NCI-H446 (cell line): ENCODE measurements at places on chromosomes 2 and 18.

DNA sequence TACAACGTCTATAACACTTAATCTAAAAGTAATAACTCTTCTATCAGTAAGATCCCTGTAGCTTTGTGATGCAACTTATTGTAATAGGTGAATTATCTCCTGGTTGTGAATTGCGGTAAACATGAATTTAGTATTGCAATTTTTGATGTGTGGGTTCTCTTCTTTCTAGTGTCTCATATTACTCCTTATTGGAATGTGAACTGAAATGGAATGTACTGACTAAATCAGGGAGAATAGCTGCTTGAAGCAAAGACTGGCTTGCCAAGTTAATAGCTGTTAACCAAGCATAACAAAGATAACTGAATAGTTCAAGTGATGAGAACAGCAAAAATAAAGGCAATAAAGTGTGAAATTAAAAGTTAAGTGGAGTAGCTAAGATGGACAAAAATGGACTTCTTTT lies 60.5 kb upstream of the TFPI start:
- DNase-seq = no peak

- no peak for DNase-seq
Measured at GRCh38 chr18:65827444-65827843, 76.6 kb downstream of the CDH7 start.

- DNase-seq = no peak
Measured at GRCh38 chr2:58313926-58314325, 72.8 kb upstream of the FANCL start.

DNA sequence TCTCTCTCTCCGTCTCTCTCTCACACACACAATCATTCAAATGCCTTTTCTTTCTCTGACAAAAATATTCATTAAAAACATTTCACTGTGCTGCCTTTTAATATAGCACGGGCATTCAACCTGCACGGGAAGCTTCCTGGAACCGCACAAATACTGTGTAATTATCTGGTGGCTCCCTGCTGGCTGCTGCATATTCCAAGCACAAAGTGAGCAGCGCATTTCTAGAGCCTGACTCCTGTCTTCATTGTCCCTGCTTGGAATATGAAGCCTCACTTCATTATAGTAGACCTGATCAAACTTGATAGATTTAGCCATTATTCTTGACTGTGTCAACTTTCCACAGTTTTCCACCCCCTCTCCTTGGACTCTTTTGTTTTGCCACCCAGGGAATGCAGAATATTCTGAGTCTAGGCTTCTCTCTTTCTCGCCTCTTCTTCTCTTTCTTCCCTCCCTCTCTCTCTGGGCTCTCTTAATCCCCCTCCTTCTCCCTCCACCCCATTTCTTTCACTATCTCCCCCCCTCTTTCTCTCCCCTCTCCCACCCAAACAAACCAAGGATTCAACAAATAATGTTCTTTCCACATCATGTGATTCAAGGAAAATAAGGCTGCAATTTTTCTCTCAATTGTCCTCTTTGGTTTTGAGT lies 672.1 kb upstream of the FANCL start:
- DNase-seq = no peak

GRCh38 chr2:176111846-176112374 lies 4.7 kb upstream of the HOXD10 start:
- DNase-seq = no peak

- DNase-seq = no peak
Measured at GRCh38 chr2:36680012-36680411, 16.5 kb upstream of the VIT start.

DNA sequence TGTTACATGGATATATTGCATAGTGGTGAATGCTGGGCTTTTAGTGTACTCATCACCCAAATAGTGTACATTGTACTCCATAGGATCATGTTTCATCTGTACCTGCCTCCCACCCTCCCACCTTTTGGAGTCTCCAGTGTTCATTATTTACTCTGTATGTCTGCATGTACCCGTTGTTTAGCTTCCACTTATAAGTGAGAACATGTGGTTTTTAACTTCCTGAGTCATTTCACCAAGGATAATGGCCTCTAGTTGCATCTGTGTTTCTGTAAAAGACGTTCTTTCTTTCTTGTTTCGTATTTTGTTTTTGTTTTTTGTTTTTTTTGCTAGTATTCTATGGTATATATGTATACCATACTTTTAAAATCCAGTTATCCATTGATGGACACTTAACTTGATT lies 107.5 kb downstream of the MSTN start:
- no peak for DNase-seq

DNA sequence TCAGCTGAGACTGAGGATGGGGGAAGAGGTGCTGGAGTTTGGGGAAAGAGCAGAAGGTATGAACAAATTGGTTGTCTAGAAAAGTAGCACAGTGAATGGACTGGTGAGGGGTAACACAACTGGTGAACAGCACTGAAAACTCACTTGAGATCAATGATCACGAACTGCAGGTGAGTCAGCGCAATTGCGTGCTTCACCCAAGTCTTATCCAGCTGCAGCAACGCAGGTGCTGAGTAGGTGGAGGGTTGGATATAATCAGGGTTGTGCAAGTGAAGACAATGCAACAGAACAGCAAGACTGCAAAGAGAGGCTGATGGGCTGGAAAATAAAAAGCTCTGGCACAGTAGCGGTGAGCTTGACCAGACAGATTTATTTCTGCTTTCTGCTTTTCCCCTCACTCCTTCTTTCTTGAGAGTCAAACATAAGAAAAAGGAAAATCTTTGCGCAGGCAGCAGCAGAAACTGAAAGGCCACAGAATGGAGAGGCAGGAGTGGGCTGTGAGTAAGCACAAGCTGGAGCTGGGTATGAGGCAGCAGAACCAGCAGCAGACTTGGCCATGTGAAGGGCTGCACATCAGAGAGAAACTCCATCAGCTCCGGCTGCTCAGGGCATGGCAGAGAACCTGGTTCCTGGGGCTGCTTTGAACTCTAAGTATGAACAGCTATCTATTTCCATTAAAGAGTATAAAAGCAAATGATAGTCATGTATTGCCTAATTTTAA lies 99.4 kb upstream of the ARL5A start:
- DNase-seq = no peak

DNA sequence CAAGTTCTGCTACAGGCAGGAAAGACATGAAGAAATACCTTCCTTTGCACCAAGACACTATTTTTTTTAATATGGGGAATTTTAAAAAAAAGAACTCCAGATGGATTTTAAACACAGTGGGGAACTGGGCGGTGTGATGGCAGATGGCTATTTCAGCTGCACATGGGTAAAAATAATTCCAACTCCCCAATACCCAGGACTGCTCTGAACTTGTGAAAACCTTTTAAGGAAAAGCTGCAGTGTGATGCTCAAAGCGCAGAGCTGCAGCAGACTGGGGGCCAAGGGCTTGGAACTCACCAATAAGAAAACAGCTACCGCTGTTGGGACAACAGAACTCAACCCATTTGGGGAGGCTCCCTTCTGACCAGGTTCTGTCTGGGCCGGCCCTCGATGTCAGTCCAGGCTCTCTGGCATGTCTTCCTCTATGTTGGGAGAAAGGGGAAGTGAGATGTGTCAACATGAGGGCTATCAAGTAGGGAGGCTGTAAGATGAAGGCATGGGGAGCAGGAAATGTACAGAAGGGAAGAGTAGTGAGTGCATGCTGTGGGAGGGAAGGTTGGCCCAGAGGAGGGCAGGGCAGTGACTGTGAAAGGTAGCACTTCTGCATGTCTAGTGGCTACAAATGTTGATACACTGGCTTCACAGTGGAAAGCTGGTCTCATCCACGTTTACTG lies 64.0 kb upstream of the SLC14A2 start:
- no peak for DNase-seq

- DNase-seq = no peak
Measured at GRCh38 chr2:31275976-31276375, 42.0 kb downstream of the EHD3 start.

DNA sequence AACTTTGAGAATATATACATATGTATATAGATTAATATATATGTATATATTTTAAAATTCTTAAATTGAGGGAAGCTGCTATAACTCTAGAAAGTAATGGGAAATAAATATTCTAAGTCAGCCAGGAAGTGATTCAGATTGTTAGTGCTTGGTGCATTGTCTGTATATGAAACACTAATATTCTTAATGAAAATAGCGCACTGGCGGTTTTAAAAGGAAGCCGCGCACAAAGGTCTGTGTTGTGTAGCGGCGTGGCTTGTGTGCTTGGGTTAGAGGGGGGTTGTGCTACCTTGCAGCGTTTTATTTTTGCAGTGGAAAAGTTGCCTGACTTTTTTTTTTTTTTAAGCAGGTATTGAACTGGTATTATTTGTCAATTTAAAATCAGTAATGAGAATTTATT lies 11.3 kb downstream of the TSHZ1 start:
- DNase-seq = no peak

GRCh38 chr2:172922815-172923214 lies 152.8 kb upstream of the MAP3K20 start:
- no peak for DNase-seq

DNA sequence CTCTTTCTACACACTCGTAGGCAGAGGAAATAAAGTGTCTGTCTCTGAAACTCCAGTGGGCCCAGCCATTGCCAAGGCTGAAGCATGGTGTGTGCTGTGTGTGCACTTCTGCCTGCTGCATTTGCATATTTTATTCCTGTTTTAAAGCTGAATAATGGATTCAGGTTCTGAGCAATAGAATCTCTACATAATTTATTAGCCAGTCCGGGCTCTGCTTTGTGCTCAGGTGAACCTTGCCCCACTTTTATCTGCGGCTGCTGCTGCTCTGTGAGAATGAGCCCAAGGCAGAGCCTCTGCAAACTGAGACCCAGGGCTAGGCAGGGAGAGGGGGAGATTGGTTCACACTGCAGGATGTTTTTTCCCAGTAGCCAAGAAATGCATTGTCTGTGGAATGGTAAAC lies 64.6 kb upstream of the SH3BP4 start:
- DNase-seq = no peak

DNA sequence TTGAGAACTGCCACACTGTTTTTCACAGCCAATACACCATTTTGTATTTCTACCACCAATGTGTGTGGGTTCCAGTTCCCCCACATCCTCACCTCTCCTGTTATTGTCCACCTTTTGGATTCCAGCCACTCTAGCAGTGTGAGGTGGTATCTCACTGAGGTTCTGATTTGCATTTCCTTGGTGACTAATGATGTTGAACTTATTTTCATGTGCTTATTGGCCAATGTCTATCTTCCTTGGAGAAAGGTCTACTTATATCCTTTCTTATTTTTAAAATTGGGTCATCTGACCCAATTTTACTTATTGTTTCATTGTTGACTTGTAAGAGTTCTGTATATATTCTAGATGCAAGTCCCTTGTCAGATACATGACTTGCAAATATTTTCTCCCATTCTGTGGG lies 9.1 kb upstream of the HPCAL1 start:
- DNase-seq = no peak

- DNase-seq = no peak
Measured at GRCh38 chr2:240920783-240921231, 14.7 kb downstream of the CROCC2 start.

DNA sequence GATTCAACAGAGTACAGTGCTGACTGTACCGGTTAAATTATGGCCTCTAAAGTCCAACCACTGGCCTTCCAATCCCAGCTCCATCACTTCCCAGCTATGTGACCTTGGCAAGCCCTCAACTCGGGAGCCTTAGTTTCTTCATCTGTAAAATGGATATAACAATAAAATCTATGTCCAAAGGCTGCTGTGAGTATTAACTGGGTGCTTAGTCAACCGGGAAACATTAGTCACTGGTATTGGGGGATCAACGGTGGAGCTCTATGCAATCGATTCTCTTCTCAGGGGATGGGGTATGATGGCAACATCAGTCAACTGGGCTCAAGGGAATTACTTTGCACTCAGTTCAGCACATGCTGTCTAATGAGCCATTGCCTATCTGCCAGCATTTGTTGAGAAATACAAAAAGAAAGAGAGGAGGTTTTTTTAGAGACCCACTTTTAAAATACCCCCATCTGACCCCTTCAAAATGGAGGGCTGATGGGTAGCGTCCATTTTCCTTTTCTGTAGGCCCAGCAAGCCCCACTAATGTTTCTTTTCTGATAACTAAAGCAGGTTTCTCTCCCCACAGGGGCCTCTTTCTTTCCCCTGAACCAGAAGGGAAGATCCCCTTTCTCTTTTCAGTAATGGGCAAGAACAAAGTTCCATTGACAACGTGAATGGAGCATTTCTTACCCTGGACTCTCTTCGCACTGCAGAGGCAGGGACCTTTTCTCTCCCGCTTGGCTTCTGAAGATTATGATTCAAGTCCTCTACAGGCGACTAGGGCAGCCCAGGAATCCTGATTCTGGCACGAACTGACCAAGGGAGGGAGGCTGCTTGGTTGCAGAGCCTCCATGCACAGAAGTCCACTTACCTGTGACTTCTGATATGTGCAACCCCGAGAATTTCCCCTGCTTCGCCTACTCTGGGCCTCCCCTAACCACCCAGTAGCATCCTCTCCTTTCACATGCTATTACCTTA lies 8.7 kb upstream of the AGFG1 start:
- DNase-seq = no peak

DNA sequence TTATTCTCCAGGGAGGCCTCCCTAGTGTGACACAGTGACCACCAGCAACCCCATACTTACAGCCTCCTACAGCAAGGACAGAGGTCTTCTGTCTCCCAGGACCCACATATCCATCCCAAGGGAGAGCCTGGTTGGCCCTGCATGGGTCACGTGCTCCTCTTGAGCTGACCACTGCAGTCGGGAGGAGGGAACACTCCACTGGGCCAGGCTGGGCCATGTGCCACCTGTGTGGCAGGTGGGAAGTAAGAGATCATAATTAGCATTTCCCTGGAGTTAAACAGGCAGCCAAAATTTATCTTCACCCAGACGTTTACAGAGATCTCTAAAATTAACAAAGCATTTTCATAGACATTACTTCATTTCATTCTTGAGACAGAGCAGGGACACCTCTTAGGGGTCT lies 33.4 kb upstream of the MLPH start:
- DNase-seq = no peak

- no peak for DNase-seq
Measured at GRCh38 chr2:211957799-211958198, 580.8 kb downstream of the ERBB4 start.

- DNase-seq = no peak
Measured at GRCh38 chr18:9982711-9983110, 68.9 kb downstream of the VAPA start.
